ENCODE measurements at places on chromosomes 4 and X.

- DNase-seq: no peak
These were observed 182.5 kb upstream of the GALNT7 start for GRCh38 chr4:172986114-172986513.

DNA sequence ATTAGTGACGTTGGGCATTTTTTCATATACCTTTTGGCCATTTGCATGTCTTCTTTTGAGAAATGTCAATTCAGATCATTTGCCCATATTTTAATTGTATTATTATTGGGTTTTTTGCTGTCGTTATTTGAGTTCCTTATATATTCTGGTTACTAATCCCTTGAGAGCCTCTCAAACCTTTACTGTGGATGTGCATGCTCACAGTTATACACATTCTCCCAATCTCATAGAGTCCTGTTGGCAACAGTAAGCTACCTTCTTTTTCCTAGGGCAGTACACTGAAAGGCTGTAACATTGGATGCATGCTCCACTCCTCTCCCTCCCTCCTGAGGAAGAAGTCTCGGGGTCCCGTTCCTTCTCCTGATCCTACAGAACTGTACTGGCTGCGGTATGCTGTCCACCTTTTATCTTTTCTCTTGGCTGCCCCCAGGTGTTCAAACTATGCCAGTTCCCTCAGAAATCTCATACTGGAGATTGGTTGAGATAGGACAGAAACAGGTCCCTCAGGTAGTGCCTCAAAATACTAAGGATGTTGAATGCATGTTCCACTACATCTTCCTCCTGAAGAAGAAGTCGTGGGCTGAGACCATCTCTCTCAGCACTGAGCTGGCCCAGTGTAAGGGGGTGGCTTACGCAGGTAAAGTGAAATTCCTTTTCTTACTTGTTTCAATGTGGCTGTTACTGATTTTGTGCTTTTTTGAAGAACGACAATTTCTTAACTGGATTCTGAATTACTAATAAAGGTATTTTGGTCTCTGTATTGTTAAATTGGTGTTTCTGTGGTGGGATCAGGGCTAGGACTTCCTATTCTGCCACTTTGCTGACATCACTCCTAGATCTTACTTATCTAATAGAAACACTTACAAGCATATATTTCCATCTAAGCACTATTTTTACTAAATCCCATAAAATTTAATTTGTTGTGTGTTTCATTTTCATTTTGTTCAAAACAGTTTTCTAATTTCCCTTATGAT lies 145.4 kb upstream of the HUWE1 start:
- peak; percentile 18 for DNase-seq

GRCh38 chr4:113677325-113677724 lies 84.2 kb downstream of the CAMK2D start:
- no peak for DNase-seq

DNA sequence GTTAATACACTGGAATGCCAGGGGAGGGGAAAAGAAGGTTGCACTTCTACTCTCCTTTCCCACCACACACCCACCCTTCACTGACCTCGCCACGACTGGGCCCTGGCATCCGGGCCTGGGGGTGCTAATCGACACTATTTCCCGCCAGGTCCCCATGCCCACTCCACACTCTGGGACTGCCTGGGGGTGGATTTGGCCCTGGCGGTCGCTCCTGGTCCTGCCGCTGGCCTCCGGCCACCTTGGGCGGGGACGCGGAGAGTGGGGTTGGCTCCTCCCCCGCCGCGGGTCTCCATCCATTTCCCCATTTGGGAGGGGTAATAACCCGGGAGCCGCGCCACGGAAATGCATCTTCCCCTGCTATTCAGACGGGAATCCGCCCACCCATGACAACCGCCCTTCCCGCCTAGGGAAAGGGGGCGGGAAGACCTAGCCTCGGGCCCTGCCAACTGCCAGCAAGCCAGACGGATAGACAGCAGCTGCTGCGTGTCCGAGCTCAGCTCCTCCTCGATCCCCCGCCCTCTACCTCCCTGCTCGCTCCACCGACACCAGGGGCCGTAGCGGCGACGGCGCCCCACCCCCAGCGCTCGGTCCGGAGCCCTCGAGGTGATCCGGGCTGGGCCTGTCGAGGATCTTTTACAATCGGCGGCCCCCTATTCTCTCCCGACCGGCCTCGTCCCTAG lies 78.1 kb downstream of the RLIM start:
- peak; percentile 29 for DNase-seq

DNA sequence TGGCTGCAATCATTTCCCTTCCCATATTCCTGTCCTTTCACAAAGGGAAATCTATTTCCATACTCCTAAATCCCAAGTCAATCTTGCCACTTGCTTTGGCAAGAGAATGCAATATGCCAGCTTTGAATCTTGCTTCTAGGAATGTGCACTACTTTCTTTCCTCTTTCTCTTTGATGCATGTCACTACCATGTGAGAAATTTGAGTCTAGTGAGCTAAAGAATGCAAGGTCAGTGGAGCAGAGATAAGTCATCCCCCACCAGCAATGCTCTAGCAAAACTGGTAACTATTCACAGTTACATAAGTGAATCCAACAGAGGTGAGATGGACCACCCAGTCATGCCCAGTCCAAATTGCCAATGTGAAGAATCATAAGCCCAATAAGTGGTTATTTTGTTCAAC lies 910.4 kb downstream of the RAB28 start:
- DNase-seq: no peak

GRCh38 chr4:54941994-54942552 lies 183.3 kb downstream of the KDR start:
- peak; percentile 36 for DNase-seq

- no peak for DNase-seq
These were observed 852.0 kb downstream of the PCDH18 start for GRCh38 chr4:136680271-136680670.

DNA sequence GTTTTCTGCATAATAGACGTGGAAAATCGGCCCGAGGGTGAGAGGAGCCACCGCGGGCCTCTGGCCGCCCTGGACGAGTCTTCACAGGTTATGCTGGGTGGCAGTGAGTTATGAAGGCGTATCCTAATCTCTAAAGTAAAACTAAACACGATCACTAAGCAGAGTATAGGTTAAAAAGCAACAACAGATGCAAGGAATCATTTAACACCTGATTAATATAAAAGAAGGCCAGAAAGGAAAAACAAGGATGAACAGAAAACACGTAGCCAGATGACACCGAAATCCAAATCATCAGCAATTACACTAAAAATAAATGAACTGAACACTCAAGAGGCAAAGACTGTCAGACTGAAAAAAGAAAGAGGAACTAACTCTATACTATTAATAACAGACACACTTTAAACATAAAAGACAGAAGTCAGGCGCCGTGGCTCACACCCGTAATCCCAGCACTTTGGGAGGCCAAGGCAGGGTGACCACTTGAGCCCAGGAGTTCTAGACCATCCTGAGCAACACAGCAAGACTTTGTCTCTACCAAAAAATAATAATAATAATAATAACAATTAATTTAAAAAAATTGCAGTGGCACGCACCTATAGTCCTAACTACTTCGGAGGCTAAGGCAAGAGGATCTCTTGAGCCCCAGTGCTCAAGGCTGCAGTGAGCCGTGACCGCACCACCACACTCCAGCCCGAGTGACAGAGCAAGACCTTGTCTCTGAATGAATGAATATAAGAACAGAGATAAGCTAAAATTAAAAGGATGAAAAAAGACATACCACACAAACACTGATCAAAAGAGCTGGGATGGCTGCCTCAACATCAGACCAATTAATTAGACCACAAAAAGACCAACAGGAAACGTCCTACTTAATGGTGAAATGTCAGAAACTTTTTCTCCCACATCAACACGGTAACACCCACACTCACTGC lies 30.0 kb downstream of the CTBP1 start:
- no peak for DNase-seq

DNA sequence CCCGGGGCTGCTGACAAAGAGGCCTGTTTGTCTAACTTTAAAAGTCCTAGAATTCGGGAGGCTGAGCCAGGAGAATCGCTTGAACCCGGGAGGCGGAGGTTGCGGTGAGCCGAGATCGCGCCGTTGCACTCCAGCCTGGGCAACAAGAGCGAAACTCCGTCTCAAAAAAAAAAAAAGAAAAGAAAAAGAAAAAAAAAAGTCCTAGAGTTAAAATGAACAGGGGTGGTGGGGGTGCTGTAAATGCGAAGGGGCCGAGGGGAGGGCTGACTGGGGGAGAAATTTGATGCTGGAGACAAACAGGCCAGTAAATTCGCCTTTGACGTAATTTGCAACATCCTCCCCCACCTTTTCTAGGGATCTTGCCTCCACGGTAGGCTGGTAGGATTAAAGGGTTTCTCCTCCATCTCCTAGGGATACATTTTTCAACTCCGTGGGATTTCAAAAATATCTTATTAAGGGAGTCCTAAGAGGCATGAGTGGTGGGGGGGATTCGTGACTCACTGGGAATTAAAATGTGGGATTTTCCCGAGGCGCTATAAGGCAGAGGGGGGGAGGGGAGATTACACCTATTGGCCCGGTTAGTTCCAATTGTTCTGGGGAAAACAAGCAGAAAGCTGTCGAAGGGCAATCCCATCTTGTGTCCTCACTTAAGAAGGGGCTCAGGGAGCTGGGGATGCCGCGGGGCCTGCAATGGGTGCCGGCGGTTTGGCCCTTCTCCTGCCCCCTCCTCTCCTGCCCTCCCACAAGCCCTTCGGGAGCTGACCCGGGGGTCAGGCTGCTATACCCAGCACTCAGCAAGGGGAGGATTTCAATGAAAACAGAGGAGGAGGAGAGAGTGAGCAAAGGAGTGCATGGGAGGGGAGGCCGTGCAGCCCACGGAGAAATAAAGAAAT lies 3.0 kb upstream of the BCOR start:
- no peak for DNase-seq

- DNase-seq: no peak
These were observed 357.0 kb upstream of the AADAT start for GRCh38 chr4:170446782-170447181.

- DNase-seq: peak; percentile 50
These were observed 111.4 kb downstream of the NYX start for GRCh38 chrX:41558531-41558930.

DNA sequence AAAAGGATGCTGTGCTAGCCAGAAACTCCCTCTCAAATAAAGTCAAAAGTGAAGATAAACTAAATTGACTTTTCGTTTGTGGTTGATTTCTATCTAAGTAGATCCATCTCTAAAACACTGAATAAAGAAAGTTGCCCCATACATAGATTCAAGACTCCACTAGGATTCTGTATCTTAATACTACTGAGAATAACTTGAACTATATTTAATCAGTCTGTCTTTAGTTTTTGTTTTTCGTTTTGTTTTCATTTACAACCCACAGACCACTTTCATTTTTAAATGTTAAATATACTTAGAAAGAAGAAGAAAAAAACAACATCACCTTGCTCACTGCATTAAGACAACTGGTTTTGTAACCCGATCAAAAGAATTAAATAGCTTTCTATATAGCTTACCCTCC lies 655.0 kb downstream of the RPA4 start:
- no peak for DNase-seq
